Esophagus squamous epithelium (tissue), 5 donors: ENCODE measurements at places on chromosomes 13 and 19.

DNA sequence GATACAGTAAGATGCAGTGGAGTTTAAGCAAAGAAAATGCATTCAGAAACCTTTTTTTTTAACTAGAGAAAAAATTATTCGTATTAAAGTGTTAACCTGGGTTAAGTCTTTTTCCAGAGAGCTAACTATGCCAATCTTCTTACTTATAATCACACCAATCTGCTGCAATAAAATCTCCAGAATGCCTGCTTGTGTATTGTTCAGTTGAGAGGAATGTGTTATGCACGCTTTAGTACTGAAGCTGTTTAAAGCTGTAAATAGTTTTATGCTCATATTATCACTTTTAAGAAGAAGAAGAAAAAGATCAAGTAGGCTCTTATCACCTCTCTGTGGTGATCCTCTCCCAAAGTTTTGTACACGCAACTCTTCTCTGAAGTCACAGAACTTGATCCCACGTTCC lies 528.7 kb downstream of the RFC3 start:
- DNase-seq = no peak

DNA sequence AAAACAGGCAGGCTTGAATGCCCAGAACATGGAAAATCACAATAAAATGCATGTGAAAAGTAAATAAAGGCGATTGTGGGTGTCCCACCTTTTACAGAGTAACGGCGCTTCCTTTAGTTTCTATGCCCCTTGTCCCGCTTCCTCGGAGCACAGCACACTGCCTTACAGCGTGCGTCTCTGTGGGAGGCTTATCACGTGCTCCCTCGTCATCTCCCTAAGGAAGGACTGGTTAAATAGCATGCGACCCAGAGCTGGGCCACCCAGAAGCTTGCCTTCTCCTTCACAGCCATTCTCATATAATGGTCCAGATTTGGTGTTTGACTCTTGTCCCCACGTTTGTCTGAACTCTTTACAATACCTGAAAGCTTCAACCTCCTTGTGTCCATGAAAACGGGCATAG lies 56.6 kb downstream of the LIG4 start:
- no peak for DNase-seq

GRCh38 chr19:55116859-55117662 lies at the start of gene PPP1R12C:
TSS of gene PPP1R12C (minus strand) at chr19:55117637. CDS start at chr19:55117543, 94 bp downstream.
- no peak for DNase-seq

DNA sequence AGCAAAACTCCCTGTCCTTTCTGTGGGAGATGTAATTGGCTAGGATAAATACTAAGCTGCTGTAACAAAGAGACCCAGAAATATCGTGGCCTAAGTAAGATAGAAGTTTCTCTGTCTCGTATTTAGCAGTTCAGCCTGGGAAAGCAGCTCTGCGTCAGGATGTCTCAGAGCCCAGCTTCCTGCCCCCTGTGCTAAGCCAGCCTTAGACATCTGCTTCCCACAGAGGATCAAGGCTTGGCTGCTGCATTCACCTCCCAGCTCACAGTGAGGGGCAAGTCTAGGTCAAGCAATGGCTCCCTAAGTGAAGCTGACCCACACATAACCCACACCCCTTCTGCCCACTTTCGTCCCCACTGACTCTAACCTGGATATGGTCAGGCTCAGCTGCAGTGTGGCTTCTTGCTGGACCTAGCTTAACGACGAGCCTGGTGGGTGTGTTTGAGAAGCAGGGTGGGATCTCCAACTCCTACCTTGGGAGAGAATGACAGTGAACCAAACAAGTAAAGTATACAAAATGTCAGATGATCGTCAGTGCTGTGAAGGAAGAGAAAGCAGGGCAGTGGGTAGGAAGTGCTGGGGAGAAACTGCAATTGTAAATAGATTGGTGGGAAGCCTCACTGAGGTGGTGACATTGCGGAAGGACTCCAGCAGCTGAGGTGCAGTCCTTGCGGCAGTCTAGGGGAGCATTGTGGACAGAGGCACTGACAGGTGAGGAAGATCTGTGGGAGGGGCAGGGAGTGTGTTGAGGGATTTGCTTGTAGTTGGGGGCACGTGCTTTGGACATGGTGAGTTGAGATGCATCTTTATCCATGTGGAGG lies 82.9 kb downstream of the TNFRSF19 start:
- DNase-seq = no peak

DNA sequence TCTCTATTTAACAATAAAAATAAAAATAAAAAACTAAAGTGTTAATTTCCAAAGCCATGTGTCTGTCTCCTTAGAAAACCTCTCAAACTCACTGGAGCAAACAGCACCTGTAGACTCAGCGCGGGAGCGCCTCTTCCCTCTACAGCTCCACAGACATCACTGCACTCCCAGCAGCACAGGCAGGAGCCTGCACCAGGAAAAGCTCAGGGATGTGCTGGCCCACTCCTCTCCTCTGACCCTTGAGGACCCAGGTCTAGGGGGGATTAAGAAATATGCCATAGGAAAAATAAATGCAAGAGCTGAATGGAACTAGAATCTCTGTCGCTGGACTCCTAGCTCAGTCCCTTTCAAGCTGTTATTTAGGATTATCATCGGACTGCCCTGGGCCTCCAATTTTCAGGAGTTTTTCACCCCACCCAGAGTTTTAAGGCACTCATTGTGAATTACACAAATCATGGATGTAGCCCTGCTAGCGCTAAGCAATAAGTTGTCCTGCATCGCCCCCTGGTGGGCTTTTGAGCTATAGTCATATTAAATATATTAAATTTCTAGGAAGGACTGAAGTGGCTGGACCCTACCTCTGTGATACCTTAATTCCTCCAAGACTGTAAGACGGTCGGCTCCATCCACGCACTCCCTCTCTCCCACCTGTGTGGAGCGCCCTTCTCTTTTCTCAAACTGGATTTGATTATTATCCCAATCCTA lies 333.9 kb downstream of the UQCRFS1 start:
- DNase-seq = no peak

DNA sequence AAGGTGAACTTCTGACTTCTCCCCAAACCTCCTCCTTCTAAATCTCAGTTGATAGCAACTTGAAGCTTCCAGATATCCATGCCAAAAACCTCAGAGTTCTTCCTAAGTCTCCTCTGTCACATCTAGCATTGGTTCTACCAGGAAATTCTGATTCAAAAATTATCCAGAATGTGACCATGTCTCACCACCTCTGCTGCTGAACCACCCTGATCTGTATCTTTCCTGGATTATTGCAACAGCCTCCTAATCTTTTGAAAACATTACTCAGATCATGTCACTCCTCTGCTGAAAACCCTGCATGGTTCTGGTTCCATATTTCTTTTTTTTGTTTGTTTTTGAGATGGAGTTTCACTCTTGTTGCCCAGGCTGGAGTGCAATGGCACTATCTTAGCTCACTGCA lies 78.7 kb upstream of the TNFSF11 start:
- DNase-seq = no peak

- no peak for DNase-seq
These were observed 60.6 kb downstream of the MRPL57 start for GRCh38 chr13:21237081-21237480.

GRCh38 chr19:38496116-38496515 lies 62.6 kb downstream of the RYR1 start:
- no peak for DNase-seq

- no peak for DNase-seq
These were observed 18.5 kb downstream of the SLC27A1 start for GRCh38 chr19:17488593-17489391.

- DNase-seq = no peak
These were observed 1251.9 kb upstream of the SLC10A2 start for GRCh38 chr13:104318121-104318520.

GRCh38 chr13:32525766-32526165 lies 12.8 kb downstream of the N4BP2L2 start:
- DNase-seq = no peak

DNA sequence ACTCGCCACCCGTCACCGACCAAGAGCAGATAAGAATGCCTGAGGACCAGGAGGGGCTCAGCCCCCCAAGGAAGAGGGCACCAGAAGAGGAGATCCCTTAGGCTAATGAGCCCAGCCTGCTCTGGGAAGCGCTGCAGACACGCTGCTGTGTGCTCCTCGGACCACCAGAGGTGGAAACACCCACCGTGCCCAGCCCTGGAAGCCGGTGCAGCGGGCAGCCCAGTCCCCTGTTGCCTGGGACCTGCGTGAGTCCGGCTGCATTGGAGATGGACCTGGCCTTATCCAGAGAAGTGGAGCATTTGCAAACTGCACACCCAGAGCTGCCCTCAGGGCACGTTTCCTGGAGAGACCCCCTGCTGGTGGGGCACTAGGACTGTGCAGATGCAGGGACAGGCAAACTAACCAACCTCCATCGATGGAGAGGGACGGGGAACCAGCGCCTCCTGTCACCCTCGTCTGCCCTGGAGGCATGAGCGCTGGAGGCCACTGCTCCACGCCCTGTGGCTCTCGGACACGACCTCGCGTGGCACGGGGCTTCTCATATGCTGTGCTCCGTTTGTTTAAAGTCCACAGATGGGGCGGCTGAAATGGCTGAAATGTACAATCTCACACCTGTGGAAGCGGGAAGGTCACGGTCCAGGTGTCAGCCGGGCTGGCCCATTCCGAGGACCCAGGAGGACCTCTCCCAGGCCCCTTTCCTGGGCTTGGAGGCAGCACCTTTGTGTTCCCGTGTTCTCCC lies 153.9 kb downstream of the KDM4B start:
- no peak for DNase-seq

GRCh38 chr19:55321466-55322137 lies 3.5 kb downstream of the TMEM150B start:
- DNase-seq = no peak

DNA sequence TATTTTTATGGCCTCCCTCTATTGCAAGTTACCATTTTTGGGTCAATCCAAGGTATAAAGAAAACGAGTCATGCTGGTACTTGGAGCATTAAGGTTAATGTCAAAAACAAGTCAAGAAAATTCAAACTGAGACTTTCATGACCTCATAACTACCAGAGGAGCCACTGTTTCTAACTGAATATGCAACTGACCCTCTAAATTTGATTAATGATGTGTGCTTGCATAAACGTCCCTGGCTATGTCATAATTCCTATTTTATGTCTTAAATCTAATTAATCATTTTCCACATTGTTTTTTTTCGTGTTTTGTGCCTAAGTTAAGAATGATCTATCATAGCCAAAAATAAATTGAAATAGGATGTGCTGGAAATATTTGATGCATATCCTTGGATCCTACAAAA lies 396.7 kb upstream of the GPC6 start:
- DNase-seq = no peak

DNA sequence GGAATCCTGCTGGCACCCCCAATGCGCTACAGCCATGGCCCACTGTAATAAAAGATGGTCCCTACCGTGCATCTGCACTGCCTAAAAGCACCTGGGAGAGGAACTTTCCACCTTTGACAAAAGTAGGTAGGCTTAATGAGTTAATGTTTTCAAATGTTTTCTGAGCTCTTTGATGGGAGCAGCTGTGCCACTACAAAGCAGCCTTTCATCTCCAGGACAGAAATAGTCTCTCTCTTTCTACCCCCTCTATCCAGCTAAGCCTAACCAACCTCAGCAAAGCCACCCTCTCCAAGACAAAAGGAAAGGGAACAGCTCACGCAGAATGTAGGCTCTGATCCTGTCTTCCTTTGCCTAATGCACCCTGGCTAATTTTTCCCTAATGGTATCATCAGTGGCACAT lies 560.2 kb downstream of the UQCRFS1 start:
- DNase-seq = no peak

DNA sequence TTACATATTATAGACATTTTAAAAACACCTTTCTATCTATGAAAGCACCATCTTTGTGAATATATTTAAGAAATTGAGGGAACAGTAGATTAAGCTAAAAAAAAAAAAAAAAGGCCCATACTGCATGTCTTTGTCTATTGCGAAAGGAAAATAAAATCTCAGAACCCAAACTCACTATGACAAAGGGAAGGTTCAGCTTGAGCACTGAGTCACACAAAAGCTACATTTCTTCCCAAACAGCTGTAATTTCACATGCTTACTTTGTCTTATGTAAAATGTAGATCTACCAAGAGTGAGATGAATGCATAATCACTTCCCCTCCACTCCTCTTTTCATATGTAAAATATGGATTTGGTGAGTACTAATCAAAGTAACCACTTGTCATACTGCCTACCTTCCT lies 640.1 kb upstream of the KLF12 start:
- no peak for DNase-seq

DNA sequence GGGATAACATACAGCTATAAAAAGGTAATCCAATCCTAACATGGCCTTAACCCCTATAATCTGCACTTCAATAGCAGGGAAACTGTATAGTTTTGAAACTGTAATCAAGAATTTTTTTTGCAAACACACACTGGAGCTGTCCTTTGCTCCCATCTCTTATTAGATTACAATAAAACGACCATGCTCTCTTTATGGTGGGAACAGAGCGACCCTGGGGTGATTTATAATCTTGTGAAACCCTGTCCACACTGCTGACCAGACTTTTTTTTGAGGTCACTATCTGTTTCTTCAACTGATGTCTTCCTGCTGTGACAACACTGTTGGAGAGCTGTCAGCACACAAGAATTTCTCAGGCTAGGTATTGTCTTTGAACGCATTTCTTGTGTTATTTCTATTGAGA lies 35.3 kb downstream of the DACH1 start:
- no peak for DNase-seq

- no peak for DNase-seq
These were observed 501 bp downstream of the GTPBP3 start for GRCh38 chr19:17337675-17338432.

DNA sequence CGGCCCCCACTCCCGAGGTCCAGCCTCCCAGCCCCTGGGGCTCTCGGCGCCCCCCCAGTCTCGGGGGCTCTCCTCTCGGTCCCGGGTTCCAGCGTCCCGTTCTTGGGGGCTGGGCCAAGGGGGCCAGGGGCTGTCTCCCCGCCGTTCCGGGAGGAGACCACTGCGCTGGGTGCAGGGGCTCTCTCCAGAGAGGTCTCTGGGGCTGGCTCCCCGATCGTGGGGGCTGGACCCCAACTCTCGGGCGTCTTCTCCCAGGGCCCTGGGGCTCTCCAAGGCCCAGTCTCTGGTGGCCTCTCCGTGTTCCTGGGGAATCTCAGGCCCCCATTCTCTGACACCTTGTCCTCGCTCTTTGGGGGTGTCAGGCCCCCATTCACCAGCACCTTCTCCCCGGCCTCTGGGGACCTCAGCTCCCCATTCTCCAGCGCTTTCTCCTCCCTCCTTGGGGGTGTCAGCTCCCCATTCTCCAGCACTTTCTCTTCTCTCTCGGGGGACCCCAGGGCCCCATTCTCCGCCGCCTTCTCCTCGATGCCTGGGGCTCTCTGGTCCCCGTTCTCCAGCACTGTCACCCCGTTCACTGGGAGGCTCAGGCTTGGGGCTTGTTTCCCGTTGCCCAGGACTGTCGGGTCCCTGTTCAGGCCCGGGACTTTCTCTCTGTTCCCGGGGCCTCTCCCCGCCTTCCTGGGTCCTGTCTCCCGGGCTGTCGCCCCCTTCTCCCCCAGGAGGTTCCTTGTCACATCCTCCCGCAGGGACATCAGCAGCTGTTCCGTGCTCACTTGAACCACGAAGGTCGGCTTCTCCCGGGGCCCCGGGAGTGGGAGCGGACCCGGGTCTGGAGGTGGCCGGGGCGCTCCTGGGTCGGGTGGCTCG lies 13.7 kb downstream of the LMTK3 start:
- DNase-seq = no peak
